ENCODE measurements at places on chromosomes 4 and X. TPM values are rescaled to one million over a fixed set of nuclear protein-coding genes. Genes with fewer than 3 reads are reported as not detected.
A peak's percentile ranks its signal among the peaks of the same experiment; 100 is the strongest.

DNA sequence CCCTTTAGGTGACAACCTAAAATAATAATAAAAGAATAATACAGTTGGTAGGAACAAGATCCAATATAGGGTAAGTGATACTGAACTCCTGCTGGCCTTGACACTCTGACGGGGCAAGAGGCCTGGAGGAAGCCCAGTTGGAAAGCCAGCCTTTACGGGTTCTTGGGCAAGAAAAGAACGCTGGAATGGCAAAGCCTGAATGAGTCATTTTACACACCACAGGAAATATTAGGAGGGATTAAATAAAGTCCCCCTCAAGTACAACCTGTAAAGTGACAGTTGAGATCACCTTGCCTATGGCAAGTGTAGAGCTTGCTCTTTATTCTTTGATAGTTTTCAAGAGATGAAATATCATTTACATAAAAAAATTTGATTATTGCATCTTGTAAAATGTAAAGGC is 244.5 kb upstream of the TLL1 start:
- DNase-seq = no peak

DNA sequence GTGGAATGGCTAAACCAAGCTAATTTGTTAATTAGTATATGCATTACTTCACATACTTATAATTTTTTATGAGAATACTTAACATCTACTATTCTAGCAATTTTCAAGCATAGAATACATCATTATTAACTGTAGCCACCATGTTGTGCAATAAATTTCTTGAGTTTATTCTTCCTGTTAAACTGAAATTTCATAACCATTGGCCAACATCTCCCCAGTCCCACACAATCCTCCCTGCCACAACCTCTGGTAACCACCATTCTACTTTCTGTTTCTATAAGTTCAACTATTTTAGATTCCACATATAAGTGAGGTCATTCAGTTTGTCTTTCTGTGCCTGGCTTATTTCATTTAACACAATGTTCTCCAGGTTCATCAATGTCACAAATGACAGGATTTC is 208.5 kb downstream of the PPP4R3C start:
- no peak for DNase-seq

DNA sequence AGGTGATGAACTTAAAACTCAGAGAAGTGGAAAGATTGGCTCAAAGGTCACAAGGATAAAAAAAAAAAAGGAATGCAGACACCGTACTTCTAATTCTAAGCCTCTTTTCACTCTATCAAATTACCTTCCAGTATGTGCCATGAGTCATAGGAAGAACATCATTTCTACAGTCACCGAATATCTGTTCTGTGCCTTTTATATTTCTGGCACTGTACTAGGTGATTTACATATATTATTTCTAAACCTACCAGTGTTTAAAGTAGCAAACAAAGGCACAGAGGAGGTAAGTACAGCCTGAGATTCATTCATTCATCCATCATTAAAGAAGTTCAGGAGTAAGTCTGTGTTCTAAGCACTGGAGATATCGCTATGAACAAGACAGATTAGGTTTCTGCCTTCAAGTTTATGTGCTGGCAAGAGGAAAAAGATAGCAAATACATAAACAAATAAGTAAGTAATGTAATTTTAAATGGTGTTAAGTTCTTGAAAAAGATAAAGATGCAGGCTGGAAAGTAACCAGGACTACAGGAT is 65.3 kb downstream of the PALLD start:
- no peak for DNase-seq

GRCh38 chr4:19983072-19983471 is 268.6 kb upstream of the SLIT2 start:
- no peak for DNase-seq

DNA sequence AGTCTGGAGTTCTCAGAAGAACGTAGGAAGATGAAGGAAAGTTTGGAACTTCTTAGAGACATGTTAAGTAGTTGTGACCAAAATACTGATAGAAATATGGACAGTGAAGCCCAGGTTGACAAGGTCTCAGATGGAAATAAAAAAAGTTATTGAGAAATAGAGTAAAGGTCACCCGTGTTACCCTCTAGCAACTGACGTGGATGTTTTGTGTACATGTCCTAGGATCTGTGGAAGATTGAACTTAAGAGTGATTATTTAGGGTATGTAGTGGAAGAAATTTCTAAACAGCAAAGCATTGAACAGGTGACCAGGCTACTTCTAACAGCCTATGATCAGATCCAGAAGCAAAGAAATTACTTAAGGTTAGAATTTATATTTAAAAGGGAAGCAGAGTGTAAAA is 1020.4 kb downstream of the FSTL5 start:
- no peak for DNase-seq

DNA sequence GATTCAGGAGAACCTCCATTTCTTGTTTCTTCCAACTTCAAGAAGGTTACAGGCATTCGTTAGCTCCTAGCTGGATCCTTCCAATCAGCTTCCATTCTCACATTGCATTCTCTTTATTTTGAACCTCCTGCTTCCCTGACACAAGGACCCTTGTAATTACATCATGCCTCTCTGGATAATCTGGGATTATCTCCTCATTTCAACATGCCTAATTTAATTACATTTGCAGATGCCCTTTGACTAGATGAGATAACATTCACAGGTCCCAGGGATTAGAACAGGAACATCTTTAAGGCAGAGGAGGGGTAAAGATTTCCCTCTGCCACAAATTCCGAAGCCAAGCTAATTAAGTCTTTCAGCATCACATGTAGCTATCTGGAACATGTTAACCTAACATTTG is 753.8 kb upstream of the PCDH7 start:
- DNase-seq = no peak

The SPRY1 gene
- total RNA-seq = 92.9 TPM

DNA sequence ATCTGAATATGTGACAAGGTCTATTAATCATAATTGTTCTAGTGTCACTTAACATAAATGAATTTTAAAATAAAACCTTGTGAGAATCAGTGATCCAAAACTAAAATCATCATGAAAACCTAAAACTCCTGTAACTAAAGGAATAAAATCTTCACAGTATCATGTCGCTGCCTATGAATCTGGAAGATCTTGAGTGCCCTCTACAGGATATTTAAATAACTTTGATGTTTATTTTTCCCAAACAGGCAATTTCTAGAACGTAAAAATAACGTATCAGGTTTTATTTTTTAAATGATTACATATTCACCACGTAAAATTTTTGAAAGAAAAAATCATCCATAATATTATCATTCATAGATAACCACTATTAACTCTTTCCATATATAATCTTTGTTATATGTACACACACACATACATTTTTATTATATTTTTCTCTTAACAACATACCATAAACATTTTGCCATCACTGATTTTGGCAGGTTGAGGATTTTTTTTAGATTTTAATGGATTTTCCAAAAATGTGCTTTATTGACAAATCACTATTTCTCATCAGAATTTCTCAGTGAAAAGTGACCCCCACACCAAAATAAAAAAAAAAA is 79.6 kb downstream of the COMMD8 start:
- DNase-seq = no peak

GRCh38 chr4:74104145-74104544 is 5.2 kb upstream of the CXCL2 start:
- DNase-seq = no peak

- no peak for DNase-seq
Measured at GRCh38 chrX:30751497-30751896, 98.3 kb downstream of the GK start.

The RAB40A gene
- not detected for total RNA-seq

DNA sequence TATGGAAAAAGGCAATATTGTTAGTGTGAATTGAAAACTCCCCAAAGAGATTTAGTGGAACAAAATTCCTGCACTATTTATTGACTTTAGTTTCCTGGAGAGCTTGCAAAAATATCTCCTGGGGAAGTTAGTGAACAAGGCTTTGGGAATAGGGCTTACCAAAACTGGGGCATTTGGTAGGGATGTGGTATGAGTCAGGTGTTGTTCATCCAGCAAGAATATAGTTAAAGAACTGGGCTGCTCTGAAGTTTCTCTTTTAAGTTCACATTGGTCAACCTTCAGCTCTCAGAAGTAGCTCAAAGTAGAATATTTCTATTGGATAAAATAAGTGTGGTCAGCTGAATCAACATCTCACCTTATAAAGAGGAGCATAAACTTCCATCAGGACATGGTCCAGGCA is 185.0 kb downstream of the CPE start:
- DNase-seq = no peak

- no peak for DNase-seq
Measured at GRCh38 chr4:47855350-47855749, 17.5 kb upstream of the CORIN start.

DNA sequence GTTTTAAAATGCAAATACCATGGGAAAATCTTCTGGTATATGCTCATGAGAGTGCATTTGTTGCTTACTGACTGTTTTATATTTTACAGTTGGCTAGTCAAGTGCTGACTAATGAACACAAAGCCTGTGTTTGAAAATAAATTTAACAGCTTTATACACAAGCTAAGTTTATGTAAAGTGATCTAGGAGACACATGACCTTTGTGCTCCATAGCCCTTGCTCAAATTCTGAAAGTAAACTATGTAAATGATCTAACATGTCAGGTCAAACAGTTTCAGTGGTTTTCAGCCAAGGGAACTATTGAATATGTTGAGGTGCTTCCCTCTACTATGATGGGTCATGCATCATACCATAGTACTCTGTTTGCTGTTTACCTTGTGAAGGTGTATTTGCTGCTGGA is 36.7 kb downstream of the DIAPH2 start:
- no peak for DNase-seq

DNA sequence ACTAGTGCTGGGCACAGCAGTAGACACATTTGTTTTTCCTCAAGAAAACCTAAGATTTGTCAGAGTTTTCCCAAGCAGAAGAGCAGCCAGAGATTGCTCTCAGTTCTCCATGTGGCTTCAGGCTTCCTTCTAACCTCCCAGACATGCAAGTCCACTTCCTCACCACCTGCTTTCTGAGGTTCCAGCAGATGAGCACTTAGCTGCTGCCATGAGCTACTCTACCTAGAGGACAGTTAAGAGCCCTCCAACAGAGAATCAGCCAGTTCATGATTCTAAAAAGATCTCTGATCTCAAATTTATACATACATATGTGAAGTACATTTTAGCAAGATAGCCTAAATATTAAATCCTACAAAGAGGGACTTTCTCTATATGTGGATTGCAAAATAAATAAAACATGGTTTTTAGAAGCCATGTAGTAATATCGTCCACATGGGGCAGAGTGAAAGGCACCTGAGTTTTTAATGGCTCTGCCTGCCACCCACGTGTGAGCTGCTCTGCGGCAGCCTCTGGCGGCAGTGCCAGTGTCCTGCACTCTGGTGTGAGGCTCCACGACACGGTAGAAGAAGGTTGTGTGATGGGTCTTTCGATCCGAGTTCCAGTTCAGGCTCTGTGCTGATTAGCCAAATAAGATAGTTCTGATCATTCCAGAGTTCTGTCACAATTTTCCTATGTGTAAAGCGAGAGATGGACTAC is 10.3 kb downstream of the CYP4V2 start:
- no peak for DNase-seq

The UBE2D3 gene
- 346 TPM for total RNA-seq

The UGDH gene
- total RNA-seq = 8.0 TPM

GRCh38 chrX:3522101-3522650 is 175.7 kb upstream of the MXRA5 start:
- no peak for DNase-seq

- peak; percentile 86 for DNase-seq
Measured at GRCh38 chr4:78056265-78057129, 626 bp upstream of the FRAS1 start.

DNA sequence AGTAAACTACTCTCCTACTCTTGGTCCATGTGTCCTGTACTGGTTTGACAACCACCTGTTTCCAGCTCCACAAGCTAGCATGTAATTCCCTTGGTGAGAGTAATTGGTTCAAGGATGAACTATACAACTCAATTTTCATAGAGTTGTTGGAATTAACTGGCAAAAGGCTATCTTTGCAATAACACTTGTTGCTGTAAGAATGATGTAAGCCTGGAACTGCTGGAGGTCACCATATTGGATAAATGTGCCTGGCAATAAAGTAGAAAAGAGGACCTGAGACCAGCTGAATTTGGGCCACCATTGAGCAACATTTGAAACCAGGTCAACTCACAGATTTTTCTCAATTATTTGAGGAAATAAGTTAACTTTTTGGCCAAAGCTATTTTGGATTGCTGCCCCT is 175.5 kb downstream of the CAMK2D start:
- no peak for DNase-seq
